Fibroblast of the aortic adventitia (primary cell): ENCODE measurements at places on chromosomes 2 and 18. TPM values are rescaled to one million over a fixed set of nuclear protein-coding genes. Genes with fewer than 3 reads are reported as not detected.

USP34 gene
- total RNA-seq, result 130 and 147 TPM in 2 replicates

DNAJC5G gene
- total RNA-seq, result not detected in 2 replicates

TDRD15 gene
- total RNA-seq, result not detected in 2 replicates

EHD3 gene
- 10.7 and 41.2 TPM in 2 replicates for total RNA-seq

SULT1C4 gene
- 0.33 TPM in 1 of 2 replicates, not detected in the other for total RNA-seq

FAM237A gene
- total RNA-seq, result not detected in 2 replicates

MZT2B gene
- total RNA-seq, result 90.5 and 137 TPM in 2 replicates

MDH1 gene
- total RNA-seq, result 129 and 152 TPM in 2 replicates

PRKCE gene
- total RNA-seq, result 12.5 and 17.9 TPM in 2 replicates

EML6 gene
- 0.49 and 2.8 TPM in 2 replicates for total RNA-seq

EML4 gene
- 49.9 and 50.9 TPM in 2 replicates for total RNA-seq

PKDCC gene
- 19.7 and 57.8 TPM in 2 replicates for total RNA-seq

KCNE4 gene
- total RNA-seq, result 4.1 and 22.2 TPM in 2 replicates

LYPD6B gene
- 0.18 TPM in 1 of 2 replicates, not detected in the other for total RNA-seq
